ENCODE measurements at places on chromosomes 13 and 19.
A peak's percentile ranks its signal among the peaks of the same experiment; 100 is the strongest.

- no peak for DNase-seq
These were observed 117.7 kb upstream of the KLF12 start for GRCh38 chr13:74251778-74252519.

GRCh38 chr13:73544175-73544574 lies 485.4 kb downstream of the KLF5 start:
- DNase-seq, result no peak

GRCh38 chr19:2856457-2857050 lies 10.6 kb upstream of the ZNF556 start:
- DNase-seq, result peak; percentile 51

- DNase-seq, result no peak
These were observed 66.1 kb downstream of the AKAP11 start for GRCh38 chr13:42337808-42338600.

- peak; percentile 10 for DNase-seq
These were observed 673 bp downstream of the TEAD2 start for GRCh38 chr19:49361438-49362047.

DNA sequence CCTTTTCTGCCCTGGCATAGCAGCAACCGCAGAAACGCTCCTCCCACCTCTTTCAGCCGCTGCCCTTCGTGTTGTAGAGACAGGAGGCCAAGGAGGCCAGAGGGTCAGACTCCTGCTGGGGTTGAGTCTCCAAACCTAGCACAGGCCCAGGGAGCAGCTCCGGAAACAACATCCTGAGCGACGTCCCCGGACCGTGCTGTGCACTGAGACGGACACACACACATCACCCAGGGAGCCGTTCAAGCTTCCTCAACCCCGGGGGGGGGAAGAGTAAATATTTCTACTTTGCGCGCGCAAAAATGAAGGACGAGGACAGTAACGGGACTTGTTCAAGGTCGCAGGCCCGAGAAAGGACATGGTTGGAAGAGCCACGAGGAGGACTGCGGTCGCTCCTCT lies 657 bp downstream of the ZNF550 start:
- DNase-seq, result no peak

- no peak for DNase-seq
These were observed 31.5 kb upstream of the RNF113B start for GRCh38 chr13:98208606-98209005.

DNA sequence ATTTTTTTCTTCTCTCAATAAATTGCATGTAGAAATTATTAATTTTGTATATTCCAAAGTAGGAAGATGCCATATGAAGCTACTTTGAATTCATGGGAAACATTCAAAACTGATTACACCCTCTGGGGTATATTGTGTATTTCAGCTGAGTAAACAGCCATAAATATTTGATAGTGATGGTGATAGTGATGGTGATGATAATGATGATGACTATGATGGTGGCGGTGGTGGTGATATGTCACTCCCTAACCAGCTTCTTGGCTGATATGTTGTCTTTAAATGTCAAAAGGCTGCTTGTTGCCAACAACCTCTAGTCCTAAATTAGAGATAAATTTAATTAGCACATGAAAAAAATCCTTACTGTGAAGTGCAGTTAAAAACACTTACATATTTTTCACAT lies 102.0 kb downstream of the LRCH1 start:
- DNase-seq, result no peak

DNA sequence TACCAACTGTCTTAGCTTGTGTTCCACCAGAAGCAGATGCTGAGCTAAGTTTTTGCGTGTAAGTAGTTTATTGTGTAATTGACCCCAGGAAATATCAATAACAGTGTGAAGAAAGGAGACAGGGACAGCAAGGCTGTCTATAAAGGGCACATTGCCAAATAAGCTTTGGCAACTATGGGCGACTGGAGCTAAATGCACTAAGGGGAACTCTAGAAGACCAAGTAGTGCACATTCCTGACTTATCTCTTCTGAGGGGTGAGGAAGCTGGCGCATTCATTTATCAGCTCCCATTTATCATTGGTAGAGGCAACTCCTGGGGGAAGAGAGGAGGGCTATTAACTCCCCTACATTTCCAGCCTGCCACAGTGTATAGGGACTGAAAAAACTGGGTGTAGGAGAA lies 135.0 kb downstream of the DLEU7 start:
- DNase-seq, result no peak

DNA sequence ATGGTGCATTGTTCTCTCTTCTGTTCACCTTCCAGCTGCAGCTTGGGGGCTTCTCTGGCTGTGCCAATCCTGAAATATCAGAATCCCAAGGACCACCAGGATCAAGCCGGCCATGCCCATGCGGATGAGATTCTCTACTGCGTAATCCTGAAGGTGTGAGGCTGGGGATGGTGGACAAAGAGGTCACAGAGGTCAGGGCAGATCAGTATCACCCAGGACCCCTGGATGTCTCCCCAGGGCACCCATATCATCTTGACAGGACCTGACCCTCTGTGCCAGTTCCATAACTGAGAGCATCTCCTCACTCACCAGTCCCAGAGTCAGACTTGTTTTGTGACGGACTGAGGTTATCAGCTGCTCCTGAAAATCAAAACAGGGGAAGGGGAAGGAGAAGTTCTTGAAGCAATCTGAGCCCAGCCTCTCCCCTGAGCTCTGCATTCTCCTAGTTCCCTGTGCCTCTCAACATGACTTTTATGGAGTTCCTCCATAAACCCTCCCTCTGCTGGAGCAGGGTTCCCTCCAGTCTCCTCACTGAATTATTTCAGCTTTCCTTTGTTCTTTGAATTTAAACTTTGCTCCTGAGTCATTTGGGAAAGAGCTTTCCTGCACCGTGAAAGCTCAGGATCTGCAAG lies 5.5 kb downstream of the LILRA5 start:
- no peak for DNase-seq

GRCh38 chr13:100824366-100824765 lies 149.8 kb upstream of the TMTC4 start:
- DNase-seq, result no peak

DNA sequence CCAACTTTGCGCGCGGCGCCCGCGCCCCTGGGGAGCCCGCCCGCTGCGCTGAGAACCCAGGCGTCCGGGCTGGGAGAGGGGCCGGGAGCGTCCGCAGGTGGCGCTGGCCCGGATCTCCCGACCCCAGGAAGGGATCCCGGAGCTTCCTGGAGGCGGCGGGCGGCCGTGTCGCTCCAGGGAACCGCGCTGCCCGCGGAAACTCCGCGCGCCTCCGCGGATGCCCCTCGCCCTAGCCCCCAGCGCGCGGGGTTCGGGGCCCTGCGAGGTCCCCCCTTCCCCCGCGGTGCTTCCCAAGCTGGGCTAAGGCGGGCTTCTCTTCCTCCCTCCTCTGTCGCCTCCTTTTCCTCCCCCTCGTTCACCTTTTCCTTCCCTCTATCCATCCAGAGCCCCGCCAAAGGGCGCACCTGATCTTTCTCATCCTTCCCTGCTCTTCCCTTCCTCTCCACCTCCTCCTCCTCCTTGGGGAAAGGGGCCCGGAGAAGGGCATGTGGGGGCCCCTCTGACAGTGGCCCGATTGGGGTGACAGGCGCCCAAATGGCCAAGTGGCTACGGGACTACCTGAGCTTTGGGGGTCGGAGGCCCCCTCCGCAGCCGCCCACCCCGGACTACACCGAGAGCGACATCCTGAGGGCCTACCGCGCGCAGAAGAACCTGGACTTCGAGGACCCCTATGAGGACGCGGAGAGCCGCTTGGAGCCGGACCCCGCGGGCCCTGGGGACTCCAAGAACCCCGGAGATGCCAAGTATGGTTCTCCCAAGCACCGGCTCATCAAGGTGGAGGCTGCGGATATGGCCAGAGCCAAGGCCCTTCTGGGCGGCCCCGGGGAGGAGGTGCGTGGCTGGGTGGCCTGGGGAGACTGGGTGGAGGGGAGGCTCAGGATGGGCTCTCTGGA lies 710 bp downstream of the SHD start:
- DNase-seq, result no peak

DNA sequence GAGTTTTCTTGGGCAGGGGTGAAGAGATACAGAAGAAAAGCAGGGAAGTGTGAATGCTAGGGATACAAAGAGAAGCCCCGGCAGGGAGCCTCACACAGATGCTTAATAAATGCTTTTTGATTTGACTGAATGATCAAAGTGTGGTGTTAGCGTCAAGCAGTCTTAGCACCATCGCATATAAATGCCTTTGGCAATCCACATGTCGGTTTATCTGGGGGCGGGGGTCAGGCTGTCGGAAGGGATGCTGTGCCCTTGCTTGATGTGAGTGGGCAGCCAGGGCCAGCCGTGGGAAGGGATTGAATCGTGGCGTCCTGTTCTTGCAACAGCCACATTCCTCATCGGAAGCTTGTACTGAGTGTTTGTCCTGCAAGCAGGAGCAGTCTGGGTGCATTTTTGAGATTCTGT lies 173.1 kb downstream of the LACC1 start:
- no peak for DNase-seq

DNA sequence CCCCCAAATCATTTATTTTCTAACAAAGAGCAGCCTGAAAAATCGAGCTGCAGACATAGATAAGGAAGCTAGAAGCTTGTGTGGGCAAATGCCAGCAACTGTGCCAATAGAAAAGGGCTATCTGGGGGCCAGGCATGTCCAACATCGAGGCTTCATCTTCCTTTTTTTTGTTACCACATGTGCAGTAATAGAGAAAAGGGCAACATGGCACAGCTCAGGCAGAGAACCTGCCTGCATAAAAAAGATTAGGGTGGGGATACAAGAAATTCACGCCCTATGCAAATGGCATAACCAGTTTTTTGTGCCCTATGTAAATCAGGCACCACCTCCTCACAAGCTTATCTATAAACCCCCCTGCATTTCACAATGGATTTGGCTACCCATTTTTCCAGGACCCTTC lies 60.4 kb upstream of the ABCC4 start:
- no peak for DNase-seq

- DNase-seq, result no peak
These were observed 72.3 kb downstream of the KCTD12 start for GRCh38 chr13:76813891-76814290.

- no peak for DNase-seq
These were observed 103.3 kb upstream of the ZNF507 start for GRCh38 chr19:32241932-32242710.

DNA sequence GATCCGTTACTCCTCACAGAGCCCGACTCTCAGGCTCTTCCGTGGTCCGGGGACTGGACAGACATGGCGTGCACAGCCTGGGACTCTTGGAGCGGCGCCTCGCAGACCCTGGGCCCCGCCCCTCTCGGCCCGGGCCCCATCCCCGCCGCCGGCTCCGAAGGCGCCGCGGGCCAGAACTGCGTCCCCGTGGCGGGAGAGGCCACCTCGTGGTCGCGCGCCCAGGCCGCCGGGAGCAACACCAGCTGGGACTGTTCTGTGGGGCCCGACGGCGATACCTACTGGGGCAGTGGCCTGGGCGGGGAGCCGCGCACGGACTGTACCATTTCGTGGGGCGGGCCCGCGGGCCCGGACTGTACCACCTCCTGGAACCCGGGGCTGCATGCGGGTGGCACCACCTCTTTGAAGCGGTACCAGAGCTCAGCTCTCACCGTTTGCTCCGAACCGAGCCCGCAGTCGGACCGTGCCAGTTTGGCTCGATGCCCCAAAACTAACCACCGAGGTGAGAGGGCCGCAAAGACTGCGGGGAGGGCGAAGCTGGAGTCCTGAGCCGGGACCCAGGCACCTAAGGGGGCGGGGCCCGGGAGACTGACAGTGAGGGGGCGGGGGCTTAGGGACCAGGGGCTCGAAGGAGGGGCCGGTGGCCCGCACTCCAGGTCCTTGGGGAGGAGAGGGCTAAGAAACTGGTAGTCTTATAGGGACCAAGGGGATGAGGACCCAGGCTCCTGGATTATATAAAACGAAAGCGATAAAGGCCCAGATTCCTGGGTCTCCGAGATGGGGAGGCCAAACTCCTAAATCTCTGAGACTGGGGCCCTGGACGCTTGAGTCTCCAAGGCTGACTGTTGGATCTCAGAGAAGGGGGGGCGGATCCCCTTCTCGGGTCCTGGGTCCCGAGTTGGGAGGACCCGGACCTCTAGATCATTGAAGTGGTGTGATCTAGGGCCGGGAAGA lies 2.0 kb downstream of the ETV2 start:
- peak; percentile 82 for DNase-seq

DNA sequence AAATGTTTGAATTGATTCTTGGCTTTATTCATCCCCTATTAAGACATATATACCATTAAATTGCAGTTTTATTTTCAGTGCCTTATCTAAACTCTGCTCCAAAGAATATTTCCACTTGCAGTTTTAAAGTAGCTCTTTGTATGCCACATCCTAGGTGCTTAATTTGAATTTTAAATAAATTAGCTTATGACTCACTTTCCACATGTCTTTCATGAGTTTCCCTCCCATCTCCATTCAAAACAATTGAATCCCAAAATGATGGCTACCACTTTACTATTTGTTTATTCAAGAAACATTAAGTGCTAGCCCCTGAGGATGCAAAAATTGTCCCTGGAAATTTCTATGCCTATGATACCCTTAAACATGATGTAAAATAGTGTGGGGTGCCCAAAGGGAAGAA lies 19.5 kb downstream of the PCDH20 start:
- DNase-seq, result no peak

- no peak for DNase-seq
These were observed 31.9 kb downstream of the CHST8 start for GRCh38 chr19:33653684-33654083.

- DNase-seq, result peak; percentile 82
These were observed 610 bp downstream of the RABAC1 start for GRCh38 chr19:41958367-41959055.

DNA sequence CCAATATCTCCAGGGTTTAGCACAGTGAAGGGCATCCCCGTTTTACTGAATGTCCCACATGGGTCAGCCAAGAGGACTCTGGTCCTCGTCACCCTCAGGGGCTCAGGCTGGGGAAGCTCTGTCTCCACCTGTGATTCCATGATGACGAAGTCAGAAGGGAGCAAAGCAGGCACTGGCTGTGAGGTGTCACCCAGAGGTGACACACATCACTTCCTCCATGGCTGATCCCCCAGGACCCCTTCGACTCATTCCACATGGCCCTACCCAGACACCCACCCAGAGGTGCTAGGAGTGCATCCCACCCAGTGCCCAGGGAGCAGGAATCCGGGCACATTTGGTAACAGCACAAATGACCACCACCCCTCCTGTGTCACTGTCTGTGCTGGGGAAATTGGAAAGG lies 145.2 kb upstream of the VSTM2B start:
- DNase-seq, result no peak

GRCh38 chr19:33306191-33306590 lies 3.9 kb upstream of the CEBPA start:
- DNase-seq, result no peak

DNA sequence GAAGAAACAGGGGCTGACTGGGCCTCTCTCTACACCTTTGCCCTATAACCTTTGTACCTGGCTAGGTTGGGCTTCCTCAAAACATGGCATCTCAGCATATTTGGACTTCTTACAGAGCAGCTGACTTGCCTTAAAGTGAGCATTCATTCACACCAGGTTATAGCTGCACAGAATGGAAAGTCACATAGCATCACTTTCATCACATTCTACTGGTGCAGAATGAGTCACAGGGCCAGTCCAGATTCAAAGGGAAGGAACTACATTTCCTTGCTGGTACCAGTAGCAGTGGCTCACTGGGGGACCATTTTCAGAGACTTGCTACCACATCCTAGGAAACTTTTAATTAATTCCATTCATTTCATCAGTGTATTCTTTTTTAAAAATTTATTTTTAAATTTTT lies 20.3 kb upstream of the TPTE2 start:
- DNase-seq, result no peak

All from CD4-positive, alpha-beta T cell treated with Interleukin-1 beta for 1 hour (primary cell).